ENCODE measurements at places on chromosomes 4 and X. TPM values are rescaled to one million over a fixed set of nuclear protein-coding genes. Genes with fewer than 3 reads are reported as not detected.

The PUDP gene
- 17.6 TPM for total RNA-seq

The CXorf65 gene
- total RNA-seq, result not detected

The GLRA3 gene
- not detected for total RNA-seq

DNA sequence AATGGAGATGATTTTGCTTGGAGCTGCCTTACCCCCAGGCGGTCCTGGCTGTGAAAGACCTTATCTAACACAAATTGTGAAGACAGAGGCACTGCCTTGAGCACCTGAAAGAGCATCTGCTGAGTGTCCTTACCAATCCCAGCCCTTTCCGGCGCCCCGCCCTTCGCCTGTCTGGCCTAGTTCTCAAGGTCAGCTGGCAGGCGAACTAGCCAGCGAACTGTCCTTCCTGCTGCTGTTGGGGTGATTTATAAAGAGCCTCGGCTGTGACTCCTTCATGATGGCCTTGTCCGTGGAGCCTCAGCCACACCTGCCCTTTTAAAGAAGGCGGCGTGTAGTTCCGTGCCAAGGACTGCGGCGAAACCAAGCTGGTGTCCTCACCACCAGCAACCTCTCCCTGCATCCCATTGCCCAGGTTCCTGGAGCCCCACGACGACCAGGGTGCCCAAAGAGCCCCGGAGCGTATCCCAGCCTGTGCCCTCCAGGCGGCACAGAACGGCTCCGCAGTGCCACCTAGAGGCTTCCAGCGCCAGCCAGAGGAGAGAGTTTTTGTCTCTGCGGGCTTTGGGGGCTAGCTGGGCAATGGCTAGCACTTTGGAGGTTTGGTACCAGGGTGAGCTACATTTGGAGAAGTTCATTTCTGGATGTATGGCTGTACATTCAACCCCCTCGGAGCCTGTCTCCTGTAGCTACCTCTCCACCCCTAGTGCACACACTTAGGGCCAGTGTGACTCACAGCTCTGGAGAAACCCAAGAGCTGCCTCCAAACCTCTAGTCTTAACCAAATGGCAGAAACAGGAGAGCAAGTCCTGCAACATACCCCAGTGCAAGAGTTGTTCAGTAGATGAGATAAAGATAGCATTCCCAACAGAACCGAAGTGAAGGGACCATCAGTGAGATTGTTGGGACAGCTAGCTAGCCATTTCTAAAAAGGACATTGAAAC, 36.8 kb upstream of the VMA21 start:
- DNase-seq, result no peak

DNA sequence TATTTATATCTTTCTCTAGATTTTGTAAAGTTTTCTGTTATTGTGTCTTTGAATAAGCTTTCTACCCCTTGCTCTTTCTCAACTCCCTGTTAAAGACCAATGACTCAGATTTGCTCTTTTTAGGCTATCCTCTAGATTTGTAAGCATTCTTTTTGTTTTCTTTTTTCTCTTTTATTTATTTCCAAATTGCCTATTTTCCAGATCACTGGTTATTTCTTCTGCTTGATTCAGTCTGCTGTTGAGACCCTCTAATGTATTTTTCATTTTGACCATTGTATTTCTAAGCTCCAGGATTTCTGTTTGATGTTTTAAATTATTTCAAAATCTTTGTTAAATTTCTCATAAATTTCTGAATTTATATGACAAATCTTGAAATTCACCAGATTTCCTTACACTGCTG, 462.6 kb upstream of the GALNT7 start:
- no peak for DNase-seq

GRCh38 chrX:19697416-19697815, 182.1 kb upstream of the MAP3K15 start:
- DNase-seq, result no peak

- DNase-seq, result no peak
Measured at GRCh38 chrX:24241822-24242648, 71.8 kb downstream of the SUPT20HL2 start.

DNA sequence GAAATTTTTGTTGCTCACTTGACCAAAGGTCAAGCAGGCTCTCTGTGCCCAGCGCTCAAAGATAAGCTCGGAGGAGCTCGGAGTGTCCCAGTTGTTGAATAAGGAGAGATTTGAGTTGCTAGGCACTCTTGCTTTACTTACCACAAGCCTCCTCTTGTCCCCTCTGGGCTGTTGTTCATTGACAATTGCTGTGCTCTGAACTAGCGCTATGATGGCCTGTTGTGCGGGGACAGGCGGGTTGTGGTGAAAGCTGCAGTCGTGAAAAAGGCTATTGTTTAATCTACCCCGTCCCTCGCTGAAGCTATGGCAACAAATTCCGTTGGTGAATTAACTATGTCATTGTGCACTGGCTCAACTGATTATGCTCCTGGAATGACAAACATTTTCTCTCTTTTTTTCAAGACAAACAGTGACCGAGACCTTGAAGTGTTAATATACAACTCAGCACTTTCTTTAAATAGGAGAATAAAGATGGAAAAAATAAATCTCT, 21.0 kb upstream of the POLA1 start:
- no peak for DNase-seq

- DNase-seq, result no peak
Measured at GRCh38 chr4:4950561-4951290, 68.5 kb downstream of the CYTL1 start.

GRCh38 chr4:73874386-73874785, 5.2 kb downstream of the CXCL1 start:
- DNase-seq, result no peak

DNA sequence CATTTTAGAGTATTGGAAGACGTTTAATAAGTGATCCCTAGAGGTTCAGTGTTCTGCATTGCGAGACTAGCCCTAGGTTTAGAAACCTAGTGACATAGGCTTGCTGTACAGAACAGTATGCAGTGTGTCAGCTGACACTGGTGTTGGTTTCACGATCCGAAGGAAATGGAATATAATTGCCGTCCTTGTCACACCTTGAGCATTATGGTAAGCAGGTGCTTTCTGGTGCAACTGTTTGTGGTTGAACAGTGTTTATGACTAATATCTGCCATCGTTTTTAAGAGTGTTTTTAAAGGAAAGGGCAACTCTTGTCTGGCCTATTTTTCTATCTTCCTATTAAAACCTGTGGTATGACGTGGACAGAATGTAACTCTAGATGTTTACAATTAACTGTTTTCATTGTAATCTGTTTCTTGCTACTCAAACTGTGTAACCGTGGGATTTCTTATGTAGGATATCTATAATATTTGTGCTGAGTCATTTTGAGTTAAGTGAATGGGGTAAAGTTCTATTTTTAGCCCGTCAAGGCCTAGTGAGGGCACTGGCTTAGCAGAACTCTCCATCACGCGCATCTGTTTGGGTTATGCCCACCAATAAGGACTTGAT, 53.8 kb upstream of the TBC1D14 start:
- no peak for DNase-seq

DNA sequence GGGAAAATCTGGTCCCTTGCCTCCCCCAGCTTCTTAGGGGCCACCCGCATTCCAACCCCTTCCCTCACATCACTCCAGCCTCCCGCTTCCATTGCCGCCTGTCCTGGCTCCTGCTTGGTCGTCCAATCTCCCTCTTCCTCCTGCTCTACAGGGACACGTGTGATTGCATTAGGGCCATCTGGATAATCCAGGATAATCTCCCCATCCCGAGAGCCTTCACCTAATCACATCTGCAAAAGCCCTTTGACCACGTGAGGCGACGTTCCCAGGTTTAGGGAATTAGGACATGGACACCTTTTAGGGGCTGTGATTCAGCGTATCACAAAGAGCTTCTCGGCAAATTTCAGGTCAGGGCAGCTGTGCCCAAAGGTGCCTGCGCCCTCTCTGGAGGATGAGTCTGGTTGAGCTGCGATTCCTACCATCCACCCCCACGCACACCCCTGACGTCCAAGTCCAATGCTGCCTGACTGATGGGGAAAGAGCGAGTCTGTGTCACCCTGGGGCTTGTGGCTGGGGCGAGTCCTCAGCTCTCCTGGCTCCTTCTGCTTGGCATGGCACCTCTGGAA, 104.6 kb downstream of the PSAPL1 start:
- no peak for DNase-seq

DNA sequence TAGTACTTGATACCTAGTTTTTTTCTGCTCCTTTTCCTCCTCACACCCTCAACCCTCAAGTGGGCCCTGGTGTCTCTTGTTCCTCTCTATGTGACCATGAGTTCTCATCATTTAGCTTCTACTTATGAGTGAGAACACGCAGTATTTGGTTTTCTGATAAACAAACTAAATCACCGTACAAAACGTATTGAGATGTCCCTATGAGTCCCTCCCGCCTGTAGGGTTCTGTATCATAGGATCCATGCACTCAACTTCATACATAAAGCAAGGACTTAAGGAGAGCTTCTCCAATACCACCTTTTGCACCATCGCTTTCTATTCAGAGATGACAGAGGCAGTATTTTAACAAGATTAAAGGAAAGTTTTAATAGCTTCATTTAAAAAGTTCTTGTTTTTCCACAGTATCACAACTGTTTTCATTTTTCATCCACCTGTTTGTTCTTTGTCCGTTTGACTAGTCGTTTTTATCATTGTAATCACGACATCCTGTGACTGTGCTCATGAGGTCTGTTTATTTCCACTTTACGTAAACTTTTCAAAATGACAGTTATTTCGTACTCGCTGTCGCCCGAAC, 457 bp upstream of the RAB9A start:
- DNase-seq, result no peak

DNA sequence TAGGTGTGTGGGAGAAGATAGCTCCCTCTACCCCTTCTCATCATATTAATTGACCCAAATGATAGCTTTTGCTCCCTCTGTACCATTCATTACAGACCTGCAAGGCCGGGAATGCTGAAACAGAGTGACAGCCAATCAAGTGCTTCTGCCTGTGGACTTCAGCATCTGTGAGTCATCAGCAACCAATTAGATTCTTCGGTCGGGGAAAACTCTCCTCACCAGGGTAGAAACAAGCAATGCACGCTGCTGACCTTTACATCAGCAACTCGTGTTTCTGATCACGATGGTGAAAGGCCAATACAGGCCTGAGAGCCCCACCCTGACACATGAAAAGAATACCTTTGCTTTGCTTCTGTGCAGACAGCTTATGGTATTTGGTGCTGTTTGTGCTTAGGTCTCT, 347.2 kb upstream of the DDX53 start:
- no peak for DNase-seq

- DNase-seq, result no peak
Measured at GRCh38 chr4:6770581-6771228, 11.8 kb upstream of the KIAA0232 start.

All from prostate gland (tissue), 2 donors.